ENCODE measurements at places on chromosomes 3 and 15.

DNA sequence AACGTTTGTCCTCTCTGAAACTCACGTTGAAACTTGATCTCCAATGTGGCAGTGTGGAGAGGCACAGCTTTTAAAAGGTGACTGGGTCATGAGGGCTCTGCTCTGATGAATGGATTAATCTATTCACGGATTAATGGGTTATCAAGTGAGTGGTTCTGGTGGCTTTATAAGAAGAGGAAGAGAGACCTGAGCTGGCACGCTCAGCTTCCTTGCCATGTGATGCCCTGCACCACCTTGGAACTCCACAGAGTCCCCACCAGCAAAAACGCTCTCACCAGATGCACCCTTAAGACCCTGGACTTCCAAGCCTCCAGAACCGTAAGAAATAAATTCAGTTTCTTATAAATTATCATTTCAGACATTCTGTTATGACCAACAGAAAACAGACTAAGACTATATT, 2.6 kb downstream of the PPP1R2 start:
- no peak for DNase-seq

DNA sequence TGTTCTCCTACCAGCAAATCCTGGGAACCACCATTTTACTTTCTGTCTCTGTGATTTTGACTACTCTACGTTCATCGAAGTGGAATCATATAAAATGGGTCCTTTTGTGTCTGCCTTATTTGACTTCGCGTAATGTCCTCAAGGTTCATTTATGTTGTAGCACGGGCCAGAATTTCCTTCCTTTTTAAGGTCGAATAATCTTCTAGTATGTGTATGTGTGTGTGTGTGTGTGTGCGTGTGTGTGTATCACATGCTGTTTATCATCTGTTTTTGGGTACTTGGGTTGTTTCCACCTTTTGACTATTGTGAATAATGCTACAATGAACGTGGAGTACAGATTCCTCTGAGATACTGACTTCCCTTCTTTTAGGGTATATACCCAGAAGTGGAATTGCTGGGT, 35.3 kb downstream of the STARD5 start:
- no peak for DNase-seq

GRCh38 chr3:126525853-126526667, 2.1 kb downstream of the CHST13 start:
- DNase-seq, result no peak

DNA sequence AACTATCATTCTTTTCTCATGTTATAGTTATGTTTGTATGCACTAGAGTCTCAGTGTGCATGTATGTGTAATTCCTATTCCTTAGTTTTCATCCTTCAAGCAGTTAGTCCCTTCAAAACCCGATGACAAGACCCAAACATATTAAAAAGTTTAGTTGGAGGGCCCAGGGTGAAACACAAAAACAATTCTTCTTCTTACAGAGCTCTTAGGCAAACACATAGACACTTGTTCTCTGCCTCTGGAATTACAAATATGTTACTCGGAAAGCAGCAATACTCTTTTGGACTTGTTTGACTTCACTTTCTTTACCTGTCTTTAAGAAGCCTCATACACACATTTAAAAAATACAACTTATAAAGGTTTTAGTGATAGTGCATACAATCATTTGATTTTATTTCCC, 763 bp upstream of the CNTN6 start:
- DNase-seq, result no peak

DNA sequence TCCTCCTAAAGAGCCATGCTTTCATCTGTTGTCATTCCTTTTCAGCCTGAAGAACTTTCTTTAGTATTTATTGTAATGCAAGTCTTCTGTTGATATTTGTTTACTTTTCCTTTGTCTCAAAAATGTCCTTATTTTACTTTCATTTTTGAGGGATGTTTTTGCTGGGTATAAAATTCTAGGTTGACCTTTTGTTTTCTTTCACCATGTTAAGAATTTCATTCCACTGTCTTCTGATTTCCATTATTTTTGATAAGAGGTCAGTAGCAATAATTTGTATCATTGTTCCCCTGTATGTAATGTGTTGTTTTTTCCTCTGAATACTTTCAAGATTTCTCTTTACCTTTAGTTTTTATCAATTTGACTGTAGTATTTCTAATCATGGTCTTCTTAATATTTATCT, 91.1 kb downstream of the RSRC1 start:
- DNase-seq, result no peak

GRCh38 chr3:187828579-187829452, 83.5 kb upstream of the BCL6 start:
- DNase-seq, result no peak

DNA sequence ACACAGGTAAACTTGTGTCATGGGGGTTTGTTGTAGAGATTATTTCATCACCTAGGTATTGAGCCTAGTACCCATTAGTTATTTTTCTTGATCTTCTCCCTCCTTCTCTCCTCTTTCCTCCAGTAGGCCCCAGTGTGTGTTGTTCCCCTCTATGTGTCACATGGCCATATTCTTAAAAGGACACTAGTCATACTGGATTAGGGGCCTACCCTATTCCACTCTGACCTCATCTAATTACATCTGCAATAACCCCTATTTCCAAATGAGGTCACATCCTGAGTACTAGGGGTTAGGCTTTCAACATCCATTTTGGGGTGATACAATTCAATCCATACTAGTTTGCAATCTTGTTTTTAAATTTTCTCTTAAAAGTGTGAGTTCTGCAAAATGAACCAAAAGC, 142.8 kb downstream of the IMPG2 start:
- DNase-seq, result no peak

GRCh38 chr3:28936154-28936553, 344.7 kb upstream of the RBMS3 start:
- DNase-seq, result no peak

- DNase-seq, result no peak
Measured at GRCh38 chr3:196284396-196284795, 3.1 kb downstream of the PCYT1A start.

GRCh38 chr3:171528102-171528501, 67.9 kb upstream of the TNIK start:
- DNase-seq, result no peak

DNA sequence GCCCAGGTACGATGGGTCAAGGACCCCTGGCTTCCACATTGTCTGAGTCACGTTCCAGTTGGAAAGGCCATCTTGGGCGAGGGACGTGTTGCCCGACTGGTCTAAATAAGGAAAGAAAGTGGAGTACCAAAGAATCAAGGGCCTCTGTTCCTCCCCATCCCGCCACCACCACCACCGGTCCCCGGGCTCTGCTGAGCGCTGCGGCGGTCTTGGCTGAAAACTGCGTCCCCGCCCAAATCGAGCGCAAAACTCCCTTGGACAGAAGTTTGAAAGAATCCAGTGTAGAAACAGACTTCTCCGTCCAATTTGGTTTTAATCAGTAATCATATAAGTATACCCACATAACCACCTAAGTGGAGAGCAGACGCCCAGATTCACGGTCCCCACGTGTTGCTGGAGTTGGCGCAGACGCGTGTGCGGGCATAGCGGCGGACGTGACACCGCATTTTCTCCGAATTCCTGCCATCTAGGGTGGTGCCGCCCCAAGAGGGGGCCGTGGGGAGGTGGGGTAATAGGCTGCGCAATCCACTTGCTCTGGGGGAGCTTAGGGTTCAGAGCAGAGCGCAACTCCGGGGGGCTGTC, 243.8 kb upstream of the TOPAZ1 start:
- DNase-seq, result no peak

GRCh38 chr3:149688122-149688757, 30.4 kb upstream of the WWTR1 start:
- no peak for DNase-seq

DNA sequence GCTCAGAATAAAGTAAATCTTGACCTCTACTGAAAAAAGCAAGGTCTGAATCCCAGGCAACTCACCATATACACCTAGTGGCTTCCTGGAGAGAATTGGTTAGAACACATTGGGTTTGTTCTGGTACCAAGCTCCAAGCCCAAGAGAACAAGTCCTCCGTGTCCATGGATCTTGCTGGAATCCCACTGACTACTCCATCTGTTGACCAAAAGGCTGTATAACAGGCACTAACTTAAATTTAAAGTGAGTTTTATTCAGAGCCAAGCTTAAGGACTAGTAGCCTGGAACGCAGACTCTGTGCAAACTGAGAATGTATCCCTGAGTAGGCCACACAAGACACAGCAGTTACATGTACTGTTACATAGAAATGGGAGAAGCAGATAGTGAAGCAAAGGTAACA, 342.1 kb upstream of the LRRC3B start:
- DNase-seq, result no peak

DNA sequence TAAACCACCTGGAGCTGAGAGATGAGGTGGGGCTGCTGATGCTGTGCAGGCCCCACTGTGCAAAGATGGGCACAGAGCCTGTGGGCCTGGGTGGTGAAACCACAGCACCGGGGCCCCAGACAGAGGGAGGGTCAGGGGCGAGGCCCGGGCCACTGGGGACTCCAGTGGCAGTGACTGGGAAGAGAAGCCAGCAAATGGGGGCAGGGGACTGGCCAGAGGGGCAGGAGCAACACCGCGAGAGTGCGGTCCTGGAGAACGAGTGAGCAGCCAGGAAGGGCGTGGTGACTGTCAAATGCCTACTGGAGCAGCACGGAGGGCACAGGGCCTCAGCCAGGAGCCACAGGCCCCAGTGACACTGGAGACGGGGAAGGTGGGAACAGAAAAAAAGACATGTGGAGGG, 39.8 kb downstream of the HCN4 start:
- DNase-seq, result no peak

DNA sequence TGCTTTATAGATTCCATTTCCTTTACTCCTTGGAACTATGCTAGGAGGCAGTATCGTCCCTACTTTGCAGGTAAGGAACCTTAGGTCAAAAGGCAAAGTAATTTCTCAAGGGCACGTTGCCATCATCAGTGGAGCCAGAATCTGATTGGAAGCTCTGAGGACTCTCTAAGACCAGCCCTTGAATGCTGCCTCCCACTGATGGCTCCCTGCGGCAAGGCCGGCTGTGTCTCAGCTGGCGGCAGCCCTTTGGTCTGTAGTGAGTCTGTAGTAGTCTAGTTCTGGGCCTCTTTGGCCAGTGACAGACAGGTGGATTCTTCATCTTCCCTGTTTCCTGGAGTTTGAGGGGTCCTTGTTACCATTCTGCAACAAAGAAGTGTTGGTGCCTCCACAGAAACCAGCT, 76.2 kb downstream of the PCCB start:
- DNase-seq, result no peak

DNA sequence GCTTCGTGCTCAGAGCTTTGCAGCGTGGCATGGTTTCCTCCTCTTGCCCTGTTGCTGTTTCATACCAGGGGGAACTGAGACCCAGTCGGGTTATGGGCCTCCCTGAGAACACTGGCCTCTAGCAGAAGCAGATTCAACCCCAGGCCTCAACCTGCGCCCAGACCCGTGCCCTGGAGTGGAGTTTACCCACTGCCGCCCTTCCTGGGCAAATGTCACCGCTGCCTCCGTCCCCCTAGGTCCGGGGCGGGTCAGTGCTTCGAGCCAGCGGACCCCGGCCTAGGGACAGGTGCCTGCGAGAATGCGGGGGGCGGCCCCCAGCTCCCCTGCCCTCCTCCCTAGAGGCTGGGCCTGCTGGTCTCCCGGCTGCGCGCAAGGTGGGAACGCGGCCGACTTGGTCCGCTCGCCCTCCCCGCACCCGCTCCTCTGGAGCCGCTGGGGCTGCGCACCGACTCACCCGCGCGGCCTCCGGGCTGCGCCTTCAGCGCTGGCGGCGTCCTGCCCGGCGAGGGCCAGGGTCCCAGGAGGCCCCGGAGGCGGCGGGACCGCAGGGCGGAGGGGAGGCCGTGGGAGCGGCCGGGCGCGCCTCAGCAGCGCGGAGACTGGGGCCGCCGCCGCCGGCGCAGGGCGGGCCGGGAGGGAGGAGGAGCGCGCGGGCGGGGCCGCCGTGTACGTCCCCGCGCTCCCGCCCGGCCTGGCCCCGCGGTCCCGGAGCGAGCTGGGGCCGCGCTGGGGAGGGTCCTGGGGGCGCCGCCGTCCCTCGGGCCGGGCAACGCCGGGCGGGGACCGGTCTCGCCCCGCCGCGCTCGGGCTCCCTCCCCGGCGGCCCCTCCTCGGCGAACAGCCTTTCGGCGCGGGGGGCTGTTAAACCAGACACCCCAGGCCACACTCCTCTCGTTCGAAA, at the start of gene PIGZ:
PIGZ (minus strand) TSS at position 601 of the 901 bp plus-strand sequence. CDS start 16,802 bp downstream, outside the sequence.
- no peak for DNase-seq

- DNase-seq, result no peak
Measured at GRCh38 chr3:22269831-22270230, 518.8 kb upstream of the ZNF385D start.
